ENCODE measurements at places on chromosomes 11 and 22. TPM values are rescaled to one million over a fixed set of nuclear protein-coding genes. Genes with fewer than 3 reads are reported as not detected.

OR8B4 gene
- total RNA-seq = not detected

SAA4 gene
- not detected for total RNA-seq

SAAL1 gene
- total RNA-seq = 22.1 TPM

GLB1L3 gene
- 2.0 TPM for total RNA-seq

HEPHL1 gene
- not detected for total RNA-seq

C11orf91 gene
- not detected for total RNA-seq

KCNE3 gene
- 0.40 TPM for total RNA-seq

PTPRCAP gene
- 184 TPM for total RNA-seq

Measured in T-helper 17 cell (primary cell).